ENCODE measurements at places on chromosomes 6 and 20. TPM values are rescaled to one million over a fixed set of nuclear protein-coding genes. Genes with fewer than 3 reads are reported as not detected.

The VSTM2L gene
- 5.3 TPM for total RNA-seq

The FERMT1 gene
- total RNA-seq: 9.1 TPM

The GNAS gene
- 565 TPM for total RNA-seq

The RSPO3 gene
- total RNA-seq: 2.3 TPM

The PERP gene
- 46.6 TPM for total RNA-seq

The SRMS gene
- total RNA-seq: not detected

The OXT gene
- not detected for total RNA-seq

The ZSCAN9 gene
- 15.6 TPM for total RNA-seq

The NRSN1 gene
- not detected for total RNA-seq

The ADIG gene
- not detected for total RNA-seq

The ABHD12 gene
- total RNA-seq: 66.0 TPM

The OR2W1 gene
- not detected for total RNA-seq

The ANKEF1 gene
- 5.0 TPM for total RNA-seq

The CGAS gene
- total RNA-seq: 6.5 TPM

Measured in smooth muscle cell of trachea (primary cell).